ENCODE measurements at places on chromosomes 12 and 14. TPM values are rescaled to one million over a fixed set of nuclear protein-coding genes. Genes with fewer than 3 reads are reported as not detected.

The P2RX7 gene
- total RNA-seq = not detected

The SLC7A8 gene
- total RNA-seq = 0.69 TPM

The IRAK3 gene
- 0.05 TPM for total RNA-seq

The KCNH5 gene
- total RNA-seq = not detected

The RHOJ gene
- not detected for total RNA-seq

The MYF6 gene
- not detected for total RNA-seq

The SYCP3 gene
- 0.12 TPM for total RNA-seq

The AMN gene
- total RNA-seq = 0.69 TPM

The SAMD15 gene
- 2.3 TPM for total RNA-seq

The BLTP3B gene
- total RNA-seq = 14.8 TPM

The CD27 gene
- total RNA-seq = not detected

The DPF3 gene
- 0.47 TPM for total RNA-seq

The GCN1 gene
- total RNA-seq = 42.2 TPM

The NID2 gene
- 15.1 TPM for total RNA-seq

The POTEM gene
- not detected for total RNA-seq

The ANKS1B gene
- 0.49 TPM for total RNA-seq

The CIROP gene
- not detected for total RNA-seq

The ASPG gene
- total RNA-seq = not detected

The PRIMA1 gene
- 0.38 TPM for total RNA-seq

The VIPAS39 gene
- total RNA-seq = 14.8 TPM

The C12orf42 gene
- not detected for total RNA-seq

The IFNG-AS1 gene
- total RNA-seq = not detected

Data from A549 treated with DMSO at 1 μM for 4 hours (cell line).